ENCODE measurements at places on chromosomes 13 and 19. TPM values are rescaled to one million over a fixed set of nuclear protein-coding genes. Genes with fewer than 3 reads are reported as not detected.

The LGALS7B gene
- total RNA-seq: not detected

The PGLYRP1 gene
- total RNA-seq: not detected

The ZBTB32 gene
- total RNA-seq: 231 TPM

The NLRP11 gene
- not detected for total RNA-seq

The INSL3 gene
- total RNA-seq: 6.9 TPM

The MEF2B gene
- 3.0 TPM for total RNA-seq

The C1QTNF9B gene
- not detected for total RNA-seq

The PEG3 gene
- not detected for total RNA-seq

The ZNF543 gene
- 5.1 TPM for total RNA-seq

The CATSPERD gene
- not detected for total RNA-seq

The OLFM2 gene
- total RNA-seq: 0.89 TPM

The SYCN gene
- total RNA-seq: not detected

The CCDC194 gene
- 2.4 TPM for total RNA-seq

The SPRY2 gene
- 0.14 TPM for total RNA-seq

The TGFBR3L gene
- 6.3 TPM for total RNA-seq

The ZNF285 gene
- total RNA-seq: not detected

The SLC8A2 gene
- total RNA-seq: not detected

The RETN gene
- not detected for total RNA-seq

The AKT2 gene
- total RNA-seq: 148 TPM

The ZNF724 gene
- 12.1 TPM for total RNA-seq

The JAK3 gene
- 212 TPM for total RNA-seq

The ZNF222 gene
- 0.99 TPM for total RNA-seq

The FPR3 gene
- not detected for total RNA-seq
